ENCODE measurements at places on chromosomes 16 and 17.

DNA sequence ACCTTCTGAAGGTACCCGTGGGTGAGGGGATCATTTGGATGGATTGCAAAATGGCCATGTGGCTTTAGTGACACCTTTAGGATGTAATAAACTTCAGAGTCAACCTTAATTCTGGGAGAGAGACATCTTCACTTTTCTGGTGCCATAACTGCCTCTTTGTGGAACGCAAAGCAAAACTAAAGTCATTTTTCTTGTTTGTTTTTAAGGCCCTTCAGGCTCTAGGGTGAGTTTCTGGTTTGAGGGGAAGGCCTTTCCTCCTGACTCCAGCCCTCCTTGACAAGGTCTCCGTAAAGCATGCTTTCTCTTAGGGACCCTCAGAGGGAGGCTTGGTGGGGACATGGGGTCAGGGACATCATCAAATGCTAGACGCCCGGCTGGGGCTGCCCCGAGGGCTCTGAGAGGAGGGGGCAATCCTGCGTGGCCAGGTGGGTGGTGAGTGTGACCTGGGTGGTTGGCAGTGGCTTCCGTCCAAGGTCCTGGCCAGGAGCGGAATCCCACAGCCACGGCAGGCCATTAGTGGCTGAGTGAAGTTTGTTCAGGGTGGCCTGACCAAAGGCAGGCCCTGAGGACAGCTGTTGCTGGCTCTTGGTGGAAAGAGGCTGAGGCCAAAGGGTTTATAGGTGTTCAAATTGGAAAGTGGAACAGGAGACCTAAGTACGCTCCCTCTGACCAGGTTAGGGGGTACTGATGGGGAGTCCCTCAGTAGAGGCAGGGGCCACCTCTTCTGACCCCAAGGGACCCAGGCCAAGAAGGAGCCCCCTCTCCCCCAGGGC, 112.2 kb downstream of the METRNL start:
- no peak for DNase-seq

DNA sequence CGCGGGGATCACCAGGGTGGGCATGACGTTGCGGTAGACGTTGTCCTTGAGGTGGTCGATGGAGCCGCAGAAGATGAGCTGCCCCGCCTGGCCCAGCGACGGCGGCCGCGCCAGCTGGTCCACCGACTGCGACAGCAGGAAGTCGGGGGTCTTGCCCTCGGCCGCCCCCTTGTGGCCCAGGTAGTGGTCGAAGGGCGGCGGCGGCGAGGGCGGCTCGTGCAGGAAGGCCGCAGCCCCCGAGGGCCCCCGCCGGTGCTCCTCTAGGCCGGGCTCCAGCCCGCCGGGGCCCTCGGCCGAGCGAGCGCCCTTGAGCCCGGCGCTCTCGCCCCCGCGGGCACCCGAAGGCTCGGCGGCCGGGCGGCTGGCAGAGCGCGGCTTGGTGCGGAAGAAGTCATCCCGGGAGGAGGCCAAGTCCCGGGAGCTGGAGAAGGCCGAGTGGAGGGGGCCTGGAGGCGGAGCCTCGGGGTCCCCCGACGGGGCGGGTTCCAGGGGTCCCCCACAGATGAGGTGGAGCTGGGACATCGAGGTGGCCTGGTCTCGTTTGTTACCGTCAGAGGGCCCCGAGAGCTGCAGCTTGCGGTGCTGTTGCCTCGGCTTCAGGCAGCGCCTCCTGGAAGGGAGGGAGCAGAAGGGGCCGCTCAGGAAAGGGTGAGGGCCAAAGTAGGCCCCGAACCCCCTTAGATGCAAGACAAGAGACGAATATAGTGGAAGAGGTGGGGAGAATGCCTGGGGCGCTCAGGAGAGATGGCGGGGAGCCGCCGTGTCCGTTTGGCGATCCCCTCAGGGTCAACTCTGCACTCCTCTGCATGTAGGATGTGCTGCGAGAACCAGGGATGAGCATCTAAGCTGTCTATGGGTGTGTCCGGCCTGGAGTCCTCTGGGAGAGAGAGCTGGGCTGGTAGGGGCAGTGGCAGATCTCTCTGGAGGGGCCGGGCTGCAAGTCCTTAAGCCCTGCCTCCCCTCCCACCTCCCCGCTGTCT, 8.8 kb downstream of the FAM171A2 start:
- peak; percentile 86 for DNase-seq

- DNase-seq: no peak
Observed at GRCh38 chr16:83831456-83831987, 23.7 kb downstream of the HSBP1 start.

DNA sequence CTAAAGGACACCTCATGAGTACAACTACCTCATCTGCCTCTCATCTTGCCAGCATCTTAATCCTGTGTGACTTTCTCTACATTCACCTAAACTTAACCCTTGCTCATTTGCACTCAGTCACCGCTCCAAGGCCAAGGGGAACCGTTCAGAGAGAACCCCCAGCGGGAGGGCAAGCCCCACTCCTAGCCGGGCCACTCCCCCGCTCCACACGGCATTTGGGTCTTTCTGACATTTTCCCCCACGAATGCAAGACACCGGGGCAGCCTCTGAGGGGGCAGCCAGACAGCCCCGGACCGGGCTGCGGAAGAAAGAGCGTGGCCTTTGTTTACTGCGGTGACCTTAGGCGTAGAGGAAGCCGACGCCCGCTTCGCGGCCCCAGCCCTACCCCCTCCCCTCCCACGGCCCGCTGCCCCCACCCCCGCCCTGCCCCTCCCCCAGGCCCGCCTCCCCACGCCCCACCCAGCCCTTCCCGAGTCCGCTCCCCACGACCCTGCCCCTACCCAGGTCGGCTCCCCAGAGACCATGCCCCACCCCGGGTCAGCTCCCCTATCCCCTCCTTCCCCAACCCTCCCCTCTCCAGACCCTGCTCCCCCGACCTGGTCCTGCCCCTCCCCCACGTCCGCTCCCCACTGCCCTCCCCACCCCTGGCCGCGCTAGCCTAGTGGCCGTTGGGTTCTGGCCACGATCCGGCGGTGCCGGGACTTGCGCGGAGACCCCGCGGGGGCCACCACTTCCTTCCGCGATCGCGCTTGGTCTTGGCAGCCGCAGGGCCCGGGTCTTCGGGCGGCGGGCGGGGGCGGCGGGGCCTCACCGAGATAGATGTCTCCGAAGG, 789 bp downstream of the CSNK1D start:
- peak; percentile 62 for DNase-seq

GRCh38 chr17:50493744-50494143, 14.5 kb upstream of the MYCBPAP start:
- DNase-seq: no peak

GRCh38 chr17:69561462-69561861, 147.0 kb downstream of the MAP2K6 start:
- no peak for DNase-seq

- no peak for DNase-seq
Observed at GRCh38 chr16:84518804-84519341, 14.4 kb upstream of the MEAK7 start.

DNA sequence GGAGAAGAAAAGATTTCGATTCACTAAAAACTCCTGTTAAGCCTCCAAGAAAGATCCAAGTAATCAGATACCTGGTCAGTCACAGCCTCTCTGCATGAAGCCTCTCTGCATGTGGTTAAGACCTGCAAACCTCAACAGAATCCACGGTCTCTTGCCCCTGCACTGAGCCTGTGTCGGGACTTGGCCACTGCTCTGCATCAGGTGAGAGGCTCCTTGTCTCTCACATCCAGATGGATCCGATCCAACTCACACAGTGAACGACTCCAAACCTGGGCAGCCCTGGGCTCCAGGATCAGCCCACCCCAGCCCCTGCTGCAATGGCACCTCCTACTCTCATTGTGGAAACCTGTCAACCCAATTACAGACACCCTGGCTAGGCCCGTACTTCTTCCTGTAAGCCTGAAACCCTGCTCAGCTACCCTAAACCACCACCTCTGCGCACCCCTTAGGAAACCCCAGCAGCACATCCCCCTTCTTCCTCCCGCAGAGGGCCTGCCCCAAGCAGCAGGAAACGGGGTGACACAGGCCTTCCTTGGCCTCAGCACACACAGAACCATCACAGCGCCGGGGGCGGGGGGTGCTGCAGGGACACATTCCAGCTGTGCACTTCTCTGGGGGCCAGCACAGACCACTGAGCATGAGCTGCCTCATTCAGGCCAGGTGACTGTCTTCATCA, 129.5 kb downstream of the ANKRD11 start:
- DNase-seq: no peak

- DNase-seq: no peak
Observed at GRCh38 chr17:77501101-77501566, 360.4 kb downstream of the SEC14L1 start.

DNA sequence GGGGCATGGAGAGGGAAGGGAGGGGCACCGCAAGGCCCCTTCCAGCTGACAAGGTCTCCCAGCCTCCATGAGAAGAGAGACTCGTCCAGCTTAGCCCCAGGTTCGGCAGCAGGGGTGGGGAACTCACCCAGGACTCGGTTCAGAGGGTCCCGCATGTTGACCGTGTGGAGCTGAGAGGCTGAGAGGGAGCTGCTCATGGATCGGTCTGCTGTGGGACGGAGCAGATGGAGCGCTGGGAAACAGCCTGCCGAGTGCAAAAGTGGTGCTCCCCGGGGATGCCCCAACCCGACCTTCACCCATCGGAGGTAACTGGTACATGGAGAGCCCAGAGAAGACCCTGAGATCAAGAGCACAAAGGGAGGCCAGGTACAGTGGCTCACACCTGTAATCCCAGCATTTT, 4.9 kb downstream of the CSF3 start:
- DNase-seq: no peak

DNA sequence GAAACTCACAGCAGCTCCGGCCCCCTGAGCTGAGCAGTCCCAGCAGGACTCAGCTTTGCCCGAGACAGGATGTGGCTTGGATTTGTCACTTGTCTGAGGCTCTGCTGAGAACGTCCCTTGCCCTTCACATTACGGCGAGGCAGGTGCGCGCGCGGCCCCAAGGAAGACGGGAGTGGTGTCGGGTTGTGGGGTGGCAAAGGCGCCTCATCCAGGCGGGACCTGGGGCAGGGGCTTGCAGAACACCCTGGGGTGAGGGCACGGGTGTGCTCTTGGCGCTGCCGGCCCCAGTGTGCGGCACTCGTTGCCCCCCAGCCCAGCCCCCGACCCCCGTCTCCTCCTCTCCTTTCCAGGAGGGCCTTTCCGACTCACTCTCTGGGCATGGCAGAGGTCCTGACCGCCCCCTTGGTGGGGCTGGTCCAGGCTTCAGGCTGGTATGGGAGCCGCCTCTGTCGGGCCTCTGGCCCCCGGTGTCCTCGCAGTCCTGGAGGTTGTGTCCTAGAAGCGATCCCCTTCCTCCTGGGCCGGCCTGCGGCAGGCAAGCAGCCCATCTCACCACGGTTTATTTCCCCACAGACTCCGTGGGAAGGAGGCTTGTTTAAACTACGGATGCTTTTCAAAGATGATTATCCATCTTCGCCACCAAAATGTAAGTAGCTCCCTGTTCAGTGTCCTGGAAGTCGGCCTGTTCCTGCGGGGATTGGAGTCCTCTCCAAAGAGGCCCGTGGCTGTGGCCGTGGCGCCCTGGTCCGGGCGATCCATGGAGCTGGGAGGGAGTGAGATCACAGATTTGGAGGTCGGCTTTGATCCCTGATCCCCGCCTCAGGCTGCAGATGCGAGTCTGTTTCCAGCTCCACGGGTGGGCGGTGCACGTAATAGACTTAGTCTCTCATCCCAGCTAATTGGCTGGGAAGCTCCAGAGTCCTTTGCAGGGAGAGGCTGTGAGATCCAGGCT, 5.9 kb downstream of the UBE2I start:
- DNase-seq: no peak

- DNase-seq: no peak
Observed at GRCh38 chr16:19804538-19805323, 79.9 kb downstream of the GPRC5B start.

DNA sequence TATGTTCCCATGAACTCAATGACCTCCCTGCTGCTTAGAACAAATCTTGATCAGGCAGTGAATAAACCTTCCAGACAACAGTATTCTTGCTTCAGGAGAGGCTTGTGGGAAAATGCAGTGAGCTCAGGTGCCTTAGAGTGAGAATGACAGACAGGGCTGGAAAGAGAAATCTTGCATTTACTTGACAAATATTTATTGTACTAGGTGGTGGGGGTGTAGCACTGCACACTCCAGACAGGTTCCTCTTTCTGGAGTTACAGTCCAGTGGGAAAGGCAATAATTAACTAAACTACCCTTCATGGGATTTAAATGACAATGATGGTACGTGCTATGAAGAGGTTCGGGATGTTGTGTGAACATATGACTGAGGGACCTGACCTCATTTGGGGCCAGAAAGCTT, 182.9 kb downstream of the SHISA9 start:
- DNase-seq: no peak

GRCh38 chr17:68034452-68034776, 1.1 kb upstream of the KPNA2 start:
- no peak for DNase-seq

DNA sequence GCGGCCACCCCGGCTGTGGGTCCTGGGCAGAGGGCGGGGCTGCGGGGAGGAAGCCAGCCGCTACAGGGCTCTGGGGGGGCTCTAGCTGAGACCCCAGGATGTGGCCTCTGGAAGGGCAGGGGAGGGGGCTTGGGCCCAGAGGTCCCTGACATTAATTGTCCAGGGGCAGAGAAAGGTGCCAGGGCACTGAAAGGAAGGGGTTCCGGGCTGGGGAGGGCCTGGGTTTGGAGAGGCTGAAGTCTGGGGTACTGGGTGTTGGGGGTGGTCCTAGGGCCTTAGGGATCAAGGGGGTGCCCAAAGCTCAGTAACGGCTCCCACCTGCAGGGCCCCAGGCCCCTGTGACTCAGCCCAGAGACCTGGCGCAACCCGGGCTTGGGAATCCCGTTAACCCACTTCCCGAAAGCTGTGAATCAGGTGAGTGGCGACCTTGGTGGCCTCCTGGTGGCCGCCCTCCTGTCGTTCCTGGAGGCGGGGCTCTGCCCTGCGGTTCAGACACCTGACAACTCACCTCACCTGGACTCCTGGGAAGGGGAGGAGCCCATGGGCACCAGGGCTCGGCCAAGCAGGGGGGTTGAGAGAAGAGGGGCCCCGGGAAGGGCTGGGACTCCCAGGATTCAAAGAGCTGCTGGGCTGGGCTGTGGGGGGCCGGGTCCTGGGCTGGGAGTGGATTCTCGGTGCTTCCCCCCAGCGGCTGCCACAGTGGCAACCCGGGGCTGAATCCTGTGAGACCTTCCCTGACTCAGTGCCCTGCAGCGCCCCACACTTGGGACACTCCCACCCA, 465 bp upstream of the PRSS22 start:
- DNase-seq: peak; percentile 65

GRCh38 chr17:57006040-57006439, 28.1 kb downstream of the SCPEP1 start:
- no peak for DNase-seq

- DNase-seq: no peak
Observed at GRCh38 chr17:9350080-9350479, 225.5 kb downstream of the STX8 start.

DNA sequence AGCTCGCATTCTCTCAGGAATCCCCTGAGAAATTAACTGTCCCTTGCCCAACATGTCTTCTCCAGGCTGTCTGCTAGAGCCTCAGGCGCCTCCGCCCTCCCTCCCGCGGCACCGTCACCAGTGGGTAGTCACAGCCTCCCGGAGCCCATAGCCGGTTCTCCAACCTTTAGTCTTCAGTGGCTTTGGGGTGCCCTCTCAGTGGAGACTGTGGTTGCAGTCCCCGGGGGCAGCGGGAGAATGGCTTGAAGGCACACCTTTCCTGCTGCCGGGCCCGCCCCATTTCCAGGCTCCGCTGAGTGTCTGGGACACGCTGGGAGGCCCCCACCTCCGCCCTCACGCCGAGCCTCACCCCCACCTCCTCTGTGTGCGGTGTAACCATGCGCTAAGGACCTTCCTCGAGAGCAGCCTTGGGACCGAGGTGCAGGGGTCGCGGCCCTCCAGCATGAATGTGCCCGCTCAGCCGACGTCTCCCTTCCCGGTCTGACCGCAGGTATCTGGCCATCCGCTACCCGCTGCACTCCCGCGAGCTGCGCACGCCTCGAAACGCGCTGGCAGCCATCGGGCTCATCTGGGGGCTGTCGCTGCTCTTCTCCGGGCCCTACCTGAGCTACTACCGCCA, 1.7 kb downstream of the GALR2 start:
- no peak for DNase-seq
